Natural killer cell (primary cell): ENCODE measurements at places on chromosomes 2 and 18. TPM values are rescaled to one million over a fixed set of nuclear protein-coding genes. Genes with fewer than 3 reads are reported as not detected.

DNA sequence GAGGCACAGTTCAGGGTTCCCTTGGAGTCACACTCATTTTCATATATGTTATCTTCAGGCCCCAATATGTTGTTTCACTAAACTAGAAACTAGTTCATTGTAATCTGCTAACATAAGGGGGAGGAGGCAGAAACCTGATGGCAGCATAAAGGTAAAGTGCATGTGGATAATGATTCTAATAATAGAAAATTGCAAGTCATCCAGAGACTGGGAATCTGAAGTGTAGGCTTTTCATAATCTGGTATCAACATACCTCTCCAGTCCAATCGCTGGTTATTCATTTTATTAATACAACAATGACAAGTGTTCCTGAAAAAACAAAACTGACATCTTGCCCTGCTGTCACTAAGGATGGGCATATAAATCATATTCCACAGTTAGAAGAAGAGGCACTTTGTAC lies 326.3 kb upstream of the ZNF804A start:
- no peak for DNase-seq

GRCh38 chr2:109385506-109385905 lies 228.3 kb downstream of the SEPTIN10 start:
- no peak for DNase-seq

DNA sequence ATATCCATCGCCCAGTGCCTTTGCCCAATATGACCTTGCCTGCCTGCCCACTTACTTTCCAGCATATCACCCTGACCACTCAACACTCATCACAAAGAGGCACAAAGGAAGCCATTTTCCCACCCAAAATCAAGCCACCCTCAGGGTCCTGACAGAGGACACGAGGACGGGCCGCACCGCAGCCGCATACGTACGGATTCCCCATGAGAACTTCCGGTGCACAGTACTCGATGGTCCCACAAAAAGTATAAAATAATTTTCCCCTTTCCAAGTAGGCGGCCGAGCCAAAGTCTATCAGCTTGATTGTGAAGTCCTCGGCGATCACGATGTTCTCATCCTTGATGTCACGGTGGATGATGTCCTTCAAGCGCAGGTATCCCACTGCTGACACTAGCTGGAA lies 10.0 kb upstream of the MTERF4 start:
- peak; percentile 40 for DNase-seq

GRCh38 chr2:216495656-216496055 lies 3.0 kb upstream of the RPL37A start:
- DNase-seq, result no peak

GRCh38 chr2:100731535-100731981 lies 88.4 kb upstream of the NPAS2 start:
- DNase-seq, result no peak

DNA sequence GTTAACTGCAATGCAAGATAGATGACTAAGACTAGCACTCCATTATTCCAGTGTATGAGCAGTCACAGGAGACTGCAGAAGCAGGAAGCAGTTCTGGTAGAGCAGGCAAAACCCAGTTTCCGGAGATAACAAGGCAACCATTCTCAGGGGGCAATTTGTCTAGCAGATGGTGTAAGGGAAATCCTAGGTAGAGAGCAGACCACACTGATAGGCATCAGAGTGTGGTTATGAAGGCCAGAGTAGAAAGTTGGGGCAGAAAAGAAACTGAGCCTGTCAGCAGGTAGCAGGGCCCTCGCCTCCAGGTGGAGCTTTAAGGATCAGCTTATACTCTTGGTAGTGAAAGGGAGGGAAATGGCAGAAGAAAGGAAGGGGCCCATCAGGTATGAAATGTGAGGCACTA lies 164.4 kb downstream of the PDE11A start:
- no peak for DNase-seq

DNA sequence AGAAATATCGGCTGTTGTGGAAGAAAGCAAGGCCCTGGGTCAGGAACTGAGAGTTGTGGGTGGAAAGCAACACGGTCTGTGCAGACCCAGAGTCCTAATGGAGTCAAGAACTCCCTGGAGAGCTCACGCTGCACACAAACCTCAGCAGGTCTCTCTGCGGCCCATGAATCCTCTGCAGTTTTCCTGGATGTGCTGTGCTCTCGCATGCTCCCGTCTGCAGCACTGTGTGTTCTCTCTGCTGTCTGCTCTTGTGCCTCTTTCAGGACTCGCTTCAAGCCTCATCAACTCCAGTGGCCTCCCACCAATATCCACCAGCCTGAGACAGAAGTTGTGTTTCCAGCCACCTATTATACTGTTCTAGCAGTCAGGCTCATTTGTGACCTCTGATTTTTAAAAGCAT lies 24.3 kb downstream of the RNU4ATAC start:
- DNase-seq, result no peak

DNA sequence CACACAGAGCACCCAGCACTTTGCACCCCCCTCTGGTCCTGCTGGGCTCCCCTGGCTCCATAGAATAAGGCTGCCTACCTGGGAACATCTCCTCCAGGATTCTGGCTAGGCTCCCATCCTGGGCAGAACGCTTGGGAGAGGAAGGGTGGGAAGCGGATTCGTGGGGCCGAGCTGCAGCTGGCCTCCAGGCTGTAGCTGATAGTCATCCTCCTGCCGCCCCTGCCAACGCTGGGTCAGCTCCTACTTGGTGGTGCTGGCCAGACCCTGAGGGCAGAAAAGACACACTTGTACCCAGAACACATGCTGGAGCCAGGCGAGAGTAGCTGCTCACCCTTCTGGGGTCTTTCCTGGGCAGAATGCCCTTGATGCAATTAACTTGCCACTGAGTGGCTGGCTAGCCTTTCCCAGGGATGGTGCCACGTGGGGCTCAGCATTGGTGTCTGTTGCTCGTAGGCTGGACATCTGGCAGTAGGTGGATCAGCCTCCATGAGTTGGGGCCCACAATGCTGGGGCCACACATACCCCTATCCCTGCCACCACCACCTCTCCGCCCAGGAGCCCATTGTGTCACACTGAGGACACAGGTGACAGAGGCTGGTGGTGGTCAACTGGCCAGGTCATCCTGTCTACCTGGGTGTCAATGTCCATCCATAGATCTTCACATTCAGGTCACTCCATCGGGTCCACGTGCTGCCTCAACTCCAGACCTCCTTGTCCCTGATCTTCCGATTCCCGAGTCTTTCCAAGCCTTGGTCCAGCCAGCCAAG lies 112.8 kb downstream of the NDUFA10 start:
- no peak for DNase-seq

GRCh38 chr2:2640818-2641217 lies 309.7 kb upstream of the MYT1L start:
- DNase-seq, result no peak

- no peak for DNase-seq
These were observed 8.5 kb downstream of the STEAP3 start for GRCh38 chr2:119231975-119232665.

GRCh38 chr2:54336136-54336976 lies 80.3 kb upstream of the TSPYL6 start:
- DNase-seq, result no peak

GRCh38 chr2:313991-314390 lies 26.1 kb upstream of the ALKAL2 start:
- DNase-seq, result no peak

DNA sequence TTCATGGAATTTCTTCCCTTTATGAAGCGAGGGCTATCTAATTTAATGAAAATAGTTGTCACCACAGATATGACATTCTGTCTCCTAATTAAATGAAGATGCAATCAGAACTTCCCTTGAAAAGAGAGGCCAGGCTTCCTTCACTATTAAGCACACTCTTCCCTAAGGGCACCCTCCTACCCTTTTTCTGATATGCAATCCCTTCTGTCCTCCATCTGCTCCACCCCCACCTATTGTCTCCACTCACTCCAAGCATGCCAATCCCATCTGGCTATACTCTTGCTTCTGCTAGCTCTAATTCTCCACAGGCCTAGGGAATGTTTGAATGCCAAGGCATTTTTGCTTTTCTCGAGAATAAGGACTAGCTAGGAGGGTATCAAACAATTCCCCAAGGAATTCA lies 818.4 kb upstream of the FSHR start:
- no peak for DNase-seq

- no peak for DNase-seq
These were observed 90.3 kb upstream of the CDH2 start for GRCh38 chr18:28267276-28267675.

DNA sequence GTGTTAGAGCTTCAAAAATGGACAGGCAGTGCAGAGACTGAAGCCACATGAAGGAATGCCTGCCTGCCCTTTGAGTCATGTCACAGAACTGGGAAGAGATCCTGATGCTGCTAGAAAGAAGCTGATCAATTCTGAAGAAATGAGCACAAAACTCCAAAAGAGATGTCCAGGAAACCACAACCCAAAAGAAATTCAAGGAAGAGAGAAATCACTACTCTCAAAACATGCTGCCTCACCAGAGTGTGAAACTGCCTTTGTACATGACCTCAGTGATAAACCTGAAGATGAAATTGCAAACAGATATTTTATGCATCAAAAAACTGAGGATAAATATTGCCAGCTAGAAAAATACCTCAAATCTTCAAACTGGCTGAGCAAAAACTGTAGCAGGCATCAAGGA lies 20.5 kb downstream of the USP40 start:
- no peak for DNase-seq

GRCh38 chr2:2586068-2586776 lies 255.1 kb upstream of the MYT1L start:
- DNase-seq, result no peak

DNA sequence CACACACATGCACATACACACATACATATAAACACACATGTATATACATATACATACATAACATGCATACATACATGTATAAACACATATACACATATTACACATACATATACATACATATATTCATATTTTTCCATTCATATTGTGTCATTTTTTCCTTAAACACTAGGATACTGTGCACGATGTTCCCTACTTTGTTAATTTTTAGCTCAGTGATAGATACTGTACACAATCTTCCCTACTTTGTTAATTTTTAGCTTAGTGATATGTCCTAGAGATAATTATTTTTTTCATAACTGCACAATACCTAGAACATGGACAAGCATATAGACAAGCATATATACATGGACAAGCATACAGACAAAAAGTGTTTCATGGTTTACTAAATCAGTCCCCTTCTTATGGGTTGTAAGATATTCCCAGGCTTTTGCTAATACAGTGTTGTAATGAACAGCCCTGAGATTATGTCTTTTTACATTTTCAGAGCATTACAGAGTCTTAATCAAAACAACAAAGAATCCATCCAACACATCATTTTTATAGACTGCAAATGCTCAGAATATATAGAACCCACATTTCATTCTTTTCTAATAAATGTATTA lies 75.6 kb downstream of the PID1 start:
- DNase-seq, result no peak

DNA sequence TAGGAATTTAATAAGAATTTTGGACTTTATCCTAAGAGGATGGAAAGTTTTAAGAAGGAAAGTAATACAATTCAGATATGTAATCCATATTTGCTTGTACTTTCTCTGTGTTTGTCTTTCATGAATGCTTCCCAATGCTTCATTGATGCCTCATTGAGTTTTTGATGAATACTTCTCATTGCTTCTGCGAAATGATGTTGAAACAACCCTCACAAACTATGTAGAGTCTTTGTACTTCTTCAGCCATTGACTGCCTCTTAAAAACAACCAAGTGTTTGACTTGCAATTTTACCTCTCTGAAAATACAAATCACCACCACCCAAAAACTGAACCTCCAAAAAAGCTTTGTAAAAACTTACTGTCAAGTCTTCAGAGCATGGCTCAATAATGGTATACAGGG lies 424.1 kb downstream of the ERBB4 start:
- DNase-seq, result no peak

DNA sequence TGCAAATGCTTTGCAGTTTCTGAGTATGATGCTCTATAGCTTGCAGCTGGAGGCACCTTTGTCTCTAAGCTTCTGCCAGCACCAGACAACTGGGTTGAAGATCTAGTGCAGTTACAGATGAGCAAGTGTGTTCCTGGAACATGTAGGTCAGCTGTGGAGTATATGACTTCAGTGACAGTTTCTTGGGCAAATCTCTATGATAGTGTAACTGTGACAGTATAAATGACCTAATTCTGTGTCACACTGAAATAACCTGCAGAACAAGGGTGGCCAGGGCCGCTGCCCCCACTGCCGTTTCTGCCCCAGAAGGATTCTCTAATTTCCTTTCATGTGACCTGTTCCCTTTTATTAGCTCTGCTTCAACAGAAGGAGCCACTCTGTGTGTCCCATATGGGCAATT lies 145.3 kb upstream of the DAPL1 start:
- no peak for DNase-seq

GRCh38 chr2:100640431-100641124 lies 77.8 kb downstream of the PDCL3 start:
- peak; percentile 33 for DNase-seq

DNA sequence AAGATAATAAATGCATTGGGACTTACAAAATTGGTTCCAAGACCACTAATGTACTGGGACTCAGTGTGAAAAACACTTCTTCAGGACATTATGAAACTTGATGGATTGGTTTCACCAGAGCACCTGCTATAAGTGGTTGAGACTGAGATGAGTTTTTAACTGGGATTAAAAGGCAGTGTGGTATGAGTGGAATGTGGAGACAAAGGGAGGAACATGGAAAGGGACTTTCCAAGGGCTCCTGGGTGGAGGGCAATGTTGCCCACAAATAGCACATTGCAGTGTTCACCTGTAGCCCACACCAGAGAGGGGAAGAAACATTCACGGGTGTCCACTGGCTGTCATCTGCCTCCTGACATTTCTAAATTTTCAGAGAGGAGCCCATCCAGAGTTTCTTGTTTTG lies 253.3 kb upstream of the TANK start:
- DNase-seq, result no peak

DNA sequence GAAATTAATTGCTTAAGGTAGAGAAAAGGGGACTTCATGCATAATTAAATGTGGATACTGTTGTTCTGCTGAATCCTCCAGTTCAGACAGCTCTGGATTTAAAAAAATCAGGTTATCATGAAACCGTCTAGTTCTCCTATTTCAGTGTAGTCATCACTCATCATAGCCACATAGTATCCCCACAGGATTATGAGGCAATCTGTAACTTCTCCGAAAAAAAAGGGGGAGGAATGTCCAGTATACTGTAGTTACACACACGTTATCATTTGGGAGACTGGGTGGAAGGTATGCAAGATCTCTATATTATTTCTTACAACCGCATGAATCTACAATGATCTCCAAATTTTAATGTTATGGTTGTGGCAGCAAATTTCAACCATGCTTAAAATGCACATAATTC lies 114.0 kb downstream of the HIBCH start:
- DNase-seq, result no peak

DNA sequence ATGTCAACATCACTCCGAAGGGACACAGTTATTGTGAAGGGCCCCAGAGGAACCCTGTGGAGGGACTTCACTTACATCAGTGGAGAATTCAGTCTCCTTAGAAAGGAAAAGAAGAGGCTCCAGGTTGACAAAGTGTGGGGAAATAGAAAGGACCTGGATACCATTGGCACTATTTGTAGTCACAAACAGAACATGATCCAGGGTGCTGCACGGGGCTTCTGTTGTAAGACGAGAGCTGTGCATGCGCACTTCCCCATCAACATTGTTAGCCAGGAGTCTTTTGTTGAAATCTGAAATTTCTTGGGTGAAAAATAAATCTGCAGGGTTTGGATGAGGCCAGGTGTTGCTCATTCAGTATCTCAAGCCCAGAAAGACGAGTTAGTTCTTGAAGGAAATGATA lies 2.4 kb upstream of the ALPK2 start:
- DNase-seq, result no peak

TFCP2L1 gene
- total RNA-seq, result 0.85 TPM

ORC2 gene
- total RNA-seq, result 26.1 TPM

NAPG gene
- 62.5 TPM for total RNA-seq

HOXD13 gene
- total RNA-seq, result not detected

FSIP2 gene
- 0.95 TPM for total RNA-seq

DSG1 gene
- total RNA-seq, result not detected

BMP10 gene
- total RNA-seq, result not detected

RNF125 gene
- total RNA-seq, result 96.7 TPM

CPLX4 gene
- not detected for total RNA-seq

INHA gene
- total RNA-seq, result not detected

STARD6 gene
- not detected for total RNA-seq
